Substantia nigra (tissue), 51 donors: ENCODE measurements at places on chromosomes 2 and 18.
A peak's percentile ranks its signal among the peaks of the same experiment; 100 is the strongest.

DNA sequence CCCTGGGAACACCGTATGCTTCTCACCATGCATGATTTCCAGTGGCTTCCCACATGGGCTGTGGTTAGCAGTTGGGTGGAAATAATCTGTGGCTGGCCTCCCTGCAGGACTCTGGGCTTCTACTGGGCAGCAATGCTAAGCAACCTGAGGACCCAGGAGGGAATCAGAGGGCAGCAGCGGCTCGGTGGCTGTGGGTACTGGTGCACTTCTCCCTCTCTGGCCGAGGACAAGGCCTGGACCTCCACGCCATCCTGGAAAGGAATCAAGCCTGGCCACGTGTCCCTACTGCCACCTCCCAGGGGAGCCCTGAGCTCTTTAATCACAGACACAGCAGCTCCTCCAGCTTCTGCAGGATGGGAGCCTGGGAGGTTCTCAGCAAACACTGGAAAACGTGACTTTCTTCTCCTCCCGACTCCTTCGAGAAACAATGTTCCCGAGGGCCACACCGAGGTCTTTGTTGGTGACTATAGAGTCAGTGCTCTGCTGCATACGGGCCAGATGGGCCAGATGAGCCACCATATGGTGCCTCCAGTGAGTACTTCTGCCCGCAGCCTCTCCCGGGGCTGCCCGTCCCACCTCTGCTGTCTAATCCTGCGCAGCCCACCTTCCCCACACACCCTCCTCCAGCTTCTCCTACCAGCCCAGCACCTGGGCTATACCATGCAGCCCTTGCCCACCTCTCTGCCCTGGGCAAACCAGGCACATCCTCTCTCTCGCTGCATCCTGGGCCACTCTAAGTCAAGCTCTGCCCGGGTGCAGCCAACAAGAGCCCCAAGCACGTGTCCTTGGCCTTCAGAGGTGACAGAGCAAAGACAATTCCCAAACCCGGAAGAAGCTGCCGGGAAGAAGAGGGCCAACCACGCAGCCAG is 42.8 kb upstream of the OTOS start:
- no peak for DNase-seq

DNA sequence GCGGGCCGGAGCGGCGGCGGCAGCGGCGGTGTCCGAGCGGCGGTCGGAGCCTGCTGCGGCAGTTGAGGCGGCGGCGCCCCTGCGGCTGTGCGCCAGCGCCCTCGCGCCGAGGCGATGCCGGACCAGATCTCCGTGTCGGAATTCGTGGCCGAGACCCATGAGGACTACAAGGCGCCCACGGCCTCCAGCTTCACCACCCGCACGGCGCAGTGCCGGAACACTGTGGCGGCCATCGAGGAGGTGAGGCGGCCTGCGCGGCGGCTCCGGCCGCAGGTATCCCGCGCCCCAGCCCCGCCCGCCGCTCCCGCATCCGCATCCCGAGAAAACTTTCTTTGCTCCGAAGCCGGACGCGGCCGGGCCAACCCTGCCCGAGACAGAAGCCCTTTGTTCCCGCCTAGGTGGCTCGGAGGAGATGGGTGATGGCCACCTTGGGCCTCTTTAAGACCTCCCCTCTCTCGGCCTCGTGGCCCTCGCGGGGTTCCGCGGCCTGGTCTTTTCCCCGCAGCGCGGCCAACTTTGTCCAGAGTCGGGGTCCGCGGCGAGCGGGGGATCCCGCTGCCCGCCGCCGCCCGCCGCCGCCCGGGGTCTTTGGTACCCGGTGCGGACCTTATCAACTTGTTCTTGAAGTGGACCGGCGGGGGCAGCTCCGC is 504 bp downstream of the ASAP2 start:
- DNase-seq = peak; percentile 60

DNA sequence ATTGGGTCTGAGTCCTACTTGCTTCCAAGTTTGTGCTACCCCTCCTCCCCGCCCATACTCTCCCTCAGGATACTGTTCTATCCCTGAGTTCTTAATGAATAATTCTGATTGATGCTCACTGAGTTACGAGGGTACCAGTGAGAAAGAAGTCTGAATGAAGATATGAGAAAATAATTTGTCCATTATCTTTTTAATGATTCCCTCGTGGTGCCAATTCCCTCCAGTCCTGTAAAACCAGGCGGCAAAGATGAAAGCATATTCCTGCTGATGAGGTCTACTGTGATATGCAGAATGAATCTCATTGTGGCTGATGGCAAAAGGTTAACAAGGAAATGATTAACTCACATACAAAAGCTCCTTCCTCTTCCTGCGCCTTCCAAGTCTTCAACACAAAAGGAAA is 650.2 kb upstream of the SLC39A10 start:
- DNase-seq = no peak

DNA sequence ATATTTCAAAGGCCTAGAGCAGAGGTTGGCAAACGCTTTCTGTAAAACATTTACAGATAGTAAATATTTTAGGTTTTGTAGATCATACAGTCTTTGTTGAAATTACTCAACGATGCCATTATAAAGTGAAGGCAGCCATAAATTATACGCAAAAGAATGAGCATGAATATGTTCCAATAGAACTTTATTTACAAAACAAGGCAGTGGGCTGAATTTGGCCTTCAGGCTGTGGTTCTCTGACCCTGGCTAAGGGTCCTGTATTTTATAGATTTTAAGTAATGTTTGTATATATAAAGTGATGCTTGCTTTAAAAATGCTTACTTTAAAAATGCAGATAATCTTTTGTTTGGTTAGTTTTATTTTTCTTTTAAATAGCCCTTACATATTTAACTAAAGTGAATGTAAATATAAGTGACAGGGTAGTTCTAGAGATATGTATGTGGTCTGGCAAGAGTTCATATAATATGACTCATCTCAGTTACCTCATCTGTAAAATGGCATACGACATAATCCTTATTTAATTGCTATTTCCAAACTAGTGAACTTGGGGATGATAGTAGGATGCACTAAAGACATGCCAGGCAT is 51.7 kb upstream of the ATP5MC3 start:
- DNase-seq = no peak

DNA sequence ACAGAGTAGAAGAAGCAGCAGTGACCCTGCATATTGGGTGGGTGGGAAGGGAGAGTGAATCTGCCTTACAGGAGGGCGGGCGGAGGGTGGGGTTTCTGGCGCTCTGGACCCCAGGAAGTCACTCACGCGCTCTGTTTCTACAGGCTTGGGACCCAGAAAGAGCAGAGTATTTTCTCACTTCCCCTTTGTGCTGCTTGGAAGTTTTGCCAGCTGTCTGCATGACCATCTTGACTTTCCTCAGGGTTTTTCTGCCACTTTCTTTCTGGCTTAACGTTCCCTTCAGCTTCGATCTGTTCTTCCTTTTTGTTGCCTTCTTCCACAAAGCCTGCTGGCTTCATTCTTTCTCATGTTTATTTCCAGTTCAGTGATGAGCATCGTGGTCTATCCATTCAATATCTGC is 383.1 kb downstream of the GALR1 start:
- no peak for DNase-seq

DNA sequence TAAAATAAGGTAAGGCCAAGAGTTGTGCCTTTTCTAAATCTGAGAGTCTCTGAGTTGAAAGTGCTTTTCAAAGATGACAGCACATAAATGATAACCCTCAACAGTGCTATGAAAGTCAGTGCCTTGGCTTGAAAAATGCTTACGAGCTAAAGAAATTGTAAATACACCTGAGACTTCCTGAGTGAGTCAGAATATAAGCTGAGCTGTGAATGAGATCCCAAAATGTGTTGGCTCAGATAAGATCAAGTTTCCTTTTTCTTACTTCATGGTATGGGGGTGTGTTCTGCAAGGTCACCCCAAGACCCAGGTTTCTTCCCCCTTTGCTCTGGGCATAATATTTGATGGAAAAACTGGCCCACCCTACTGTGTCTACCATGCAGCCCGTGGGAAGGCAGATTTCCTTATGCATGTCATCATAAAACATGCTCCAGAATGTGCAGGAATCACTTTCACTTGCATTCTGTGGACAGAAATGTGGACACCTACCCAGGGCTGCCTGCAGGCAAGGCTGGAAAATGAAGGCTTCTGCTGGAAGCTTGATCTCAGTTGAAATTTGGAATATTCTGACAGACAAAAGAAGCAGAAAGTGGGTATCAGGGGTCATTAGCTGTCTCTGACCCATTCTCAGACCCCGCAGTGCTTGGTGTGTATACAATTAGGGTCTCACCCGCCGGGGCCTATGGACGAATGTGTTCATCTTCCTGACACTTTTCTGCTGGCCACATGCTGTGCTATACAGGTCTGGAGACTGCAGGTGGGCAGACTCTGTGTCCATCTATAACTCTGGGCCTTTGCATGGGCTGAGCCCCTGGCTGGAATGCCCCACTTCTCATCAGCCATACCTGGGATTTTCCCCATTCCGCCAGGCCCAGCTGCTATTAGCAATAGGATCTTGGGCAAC is 212.6 kb downstream of the SH3RF3 start:
- no peak for DNase-seq
